ENCODE measurements at places on chromosomes 12 and 14.

GRCh38 chr12:46209170-46209569, 59.7 kb downstream of the SLC38A1 start:
- no peak for DNase-seq

- DNase-seq = no peak
Measured at GRCh38 chr12:16266085-16266484, 11.4 kb downstream of the SLC15A5 start.

DNA sequence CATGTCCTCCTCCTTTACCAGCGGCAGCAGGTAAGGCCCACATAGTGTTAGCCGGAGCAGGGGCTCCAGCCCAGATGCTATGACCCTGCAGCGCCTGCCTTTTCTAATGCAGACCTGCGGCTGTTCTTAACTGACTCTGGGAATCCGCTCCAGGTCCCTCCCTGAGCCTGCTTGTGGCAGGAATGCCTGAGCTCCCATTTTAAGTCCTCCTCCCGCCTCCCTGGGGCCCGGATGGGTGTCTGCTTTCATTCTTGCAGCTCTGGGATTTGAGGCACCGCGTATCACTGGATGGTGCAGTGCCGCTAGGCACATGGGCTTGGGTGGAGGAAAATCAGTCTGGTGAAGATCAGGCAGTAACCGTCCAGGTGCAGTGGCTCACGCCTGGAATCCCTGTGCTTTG, 7.6 kb downstream of the TSPAN9 start:
- no peak for DNase-seq

- no peak for DNase-seq
Measured at GRCh38 chr14:89650077-89650978, 233.3 kb upstream of the FOXN3 start.

DNA sequence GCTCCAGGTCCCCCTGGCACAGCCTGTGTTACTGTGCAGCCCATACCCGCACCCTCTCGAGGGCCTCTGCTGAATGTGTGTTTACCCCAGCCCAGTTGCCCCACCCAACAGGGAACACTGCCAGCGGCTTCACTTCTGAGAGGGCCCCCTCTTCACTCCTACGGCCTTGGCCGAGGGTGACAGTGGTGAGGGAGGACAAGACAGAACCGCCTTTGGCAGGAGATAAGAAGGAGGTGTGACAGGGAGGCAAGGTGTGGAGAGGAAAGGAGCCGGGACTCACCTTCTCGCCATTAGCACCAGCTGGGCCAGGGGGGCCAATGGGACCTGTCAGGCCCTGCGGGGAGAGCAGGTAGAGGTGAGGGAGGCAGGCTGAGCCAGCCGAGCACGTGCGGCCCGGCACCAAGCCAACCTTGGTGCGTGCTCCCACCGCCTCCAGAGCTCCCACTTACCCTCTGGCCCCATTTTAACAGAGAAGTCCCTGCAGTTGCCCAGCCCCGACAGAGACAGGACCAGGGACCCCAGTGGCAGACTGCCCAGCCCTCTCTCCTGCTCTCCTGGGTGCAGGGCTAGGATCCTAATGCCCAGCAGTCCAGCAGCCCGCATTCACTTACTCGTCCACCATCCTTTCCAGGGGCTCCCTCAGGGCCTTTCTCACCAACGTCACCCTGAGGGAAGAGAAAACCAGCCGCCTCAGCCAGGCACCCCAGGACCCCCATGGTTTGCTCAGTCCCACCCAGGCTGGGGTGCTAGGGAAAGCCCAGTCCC, 18.3 kb downstream of the TMEM106C start:
- no peak for DNase-seq

GRCh38 chr12:56930241-56930640, 4.0 kb downstream of the SDR9C7 start:
- no peak for DNase-seq

DNA sequence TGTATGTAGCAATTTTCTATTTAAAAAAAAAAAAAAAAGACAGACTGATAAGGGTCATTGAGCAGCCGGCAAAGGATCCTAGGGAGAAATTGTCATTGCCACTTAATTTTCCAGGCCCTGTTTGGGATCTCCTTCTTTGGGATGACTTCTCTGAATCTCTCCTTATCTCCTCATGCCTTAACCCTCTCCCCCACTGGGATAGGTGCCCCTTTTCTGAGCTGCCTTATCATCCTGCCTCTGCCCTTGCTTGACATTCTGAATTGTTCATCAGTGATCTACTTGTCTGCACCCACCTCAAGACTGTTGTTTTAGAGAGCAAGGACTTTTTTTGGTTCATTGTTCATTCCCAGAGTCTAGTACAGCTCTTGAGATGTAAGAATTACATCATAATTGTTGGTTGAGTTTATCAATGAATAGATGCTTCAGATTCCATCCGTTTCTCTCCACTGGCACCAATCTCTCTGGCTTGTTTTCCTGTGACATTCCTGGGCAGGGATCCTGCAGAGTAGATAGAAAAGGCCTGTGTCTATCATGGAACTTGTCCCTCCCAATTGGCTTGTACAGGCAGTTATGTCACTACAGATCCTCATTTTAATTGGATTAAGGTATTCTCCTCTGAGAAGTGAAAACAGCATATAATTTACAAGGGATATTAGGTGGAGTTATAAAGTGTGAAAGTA, 42.6 kb downstream of the SOCS2 start:
- no peak for DNase-seq

DNA sequence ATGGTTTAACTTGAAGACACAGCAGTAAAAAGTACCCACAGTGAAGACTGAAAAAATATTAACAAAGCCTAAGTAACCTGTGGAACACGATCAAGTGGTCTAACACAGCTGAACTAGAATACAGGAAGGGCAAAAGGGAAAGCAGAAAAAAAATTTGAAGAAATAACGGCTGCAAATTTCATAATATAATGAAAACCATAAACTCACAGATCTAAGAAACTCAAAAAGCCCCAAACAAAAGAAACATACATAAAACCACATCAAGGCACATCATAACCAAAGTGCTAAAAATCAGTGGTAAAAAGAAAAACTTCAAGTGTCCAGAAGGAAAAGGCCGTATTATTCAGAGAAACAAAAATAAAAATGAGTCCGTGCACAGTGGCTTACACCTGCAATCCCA, 30.9 kb downstream of the SPPL3 start:
- DNase-seq = no peak

GRCh38 chr12:129520739-129521138, 383.1 kb downstream of the TMEM132D start:
- DNase-seq = no peak

- no peak for DNase-seq
Measured at GRCh38 chr12:57133013-57133569, 4.8 kb downstream of the LRP1 start.

GRCh38 chr12:123808167-123808566, 46.1 kb downstream of the DNAH10 start:
- DNase-seq = no peak

GRCh38 chr14:91377700-91378652, 39.6 kb downstream of the CCDC88C start:
- no peak for DNase-seq

DNA sequence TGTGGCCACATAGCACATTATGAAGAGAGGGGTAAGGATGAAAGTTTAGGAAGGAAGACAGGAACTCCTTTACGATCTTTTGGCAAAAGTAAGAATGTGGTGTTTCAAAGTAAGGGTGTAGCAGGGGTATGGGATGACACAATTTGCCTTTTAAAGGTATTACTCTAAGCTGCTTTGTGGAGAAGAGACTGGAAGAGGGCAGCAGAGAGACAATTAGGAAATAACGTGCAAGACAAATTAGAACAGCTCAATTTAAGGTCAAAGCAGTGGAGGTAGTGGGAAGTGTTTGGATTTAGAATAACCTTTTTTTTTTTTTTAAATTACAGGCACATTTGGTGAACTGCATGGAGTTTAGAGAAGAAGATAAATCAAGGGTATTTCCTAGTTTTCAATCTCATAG, 342.6 kb downstream of the NOVA1 start:
- no peak for DNase-seq

DNA sequence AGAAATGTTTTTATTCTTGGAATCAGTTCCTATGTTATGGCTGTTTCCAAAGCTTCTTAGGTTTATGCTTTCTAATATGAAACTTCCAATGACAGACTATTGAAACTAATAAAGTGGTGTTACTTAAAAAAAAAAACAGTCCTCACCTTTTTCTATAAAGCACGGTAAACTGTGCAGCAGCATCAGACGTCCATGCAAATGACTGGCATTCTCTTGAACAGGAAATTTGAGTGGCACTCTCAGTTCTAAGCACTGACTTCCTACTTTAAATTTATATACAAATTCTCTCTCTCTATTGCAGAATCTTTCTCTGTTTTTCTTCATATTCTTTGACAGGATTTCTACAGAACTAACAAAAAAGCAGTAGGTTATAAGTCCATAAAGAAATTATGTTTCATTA, 2.8 kb upstream of the RAD51AP1 start:
- no peak for DNase-seq

GRCh38 chr12:117671734-117672133, 297.1 kb downstream of the KSR2 start:
- DNase-seq = no peak

- no peak for DNase-seq
Measured at GRCh38 chr12:53571295-53571694, 54.9 kb downstream of the ATF7 start.

DNA sequence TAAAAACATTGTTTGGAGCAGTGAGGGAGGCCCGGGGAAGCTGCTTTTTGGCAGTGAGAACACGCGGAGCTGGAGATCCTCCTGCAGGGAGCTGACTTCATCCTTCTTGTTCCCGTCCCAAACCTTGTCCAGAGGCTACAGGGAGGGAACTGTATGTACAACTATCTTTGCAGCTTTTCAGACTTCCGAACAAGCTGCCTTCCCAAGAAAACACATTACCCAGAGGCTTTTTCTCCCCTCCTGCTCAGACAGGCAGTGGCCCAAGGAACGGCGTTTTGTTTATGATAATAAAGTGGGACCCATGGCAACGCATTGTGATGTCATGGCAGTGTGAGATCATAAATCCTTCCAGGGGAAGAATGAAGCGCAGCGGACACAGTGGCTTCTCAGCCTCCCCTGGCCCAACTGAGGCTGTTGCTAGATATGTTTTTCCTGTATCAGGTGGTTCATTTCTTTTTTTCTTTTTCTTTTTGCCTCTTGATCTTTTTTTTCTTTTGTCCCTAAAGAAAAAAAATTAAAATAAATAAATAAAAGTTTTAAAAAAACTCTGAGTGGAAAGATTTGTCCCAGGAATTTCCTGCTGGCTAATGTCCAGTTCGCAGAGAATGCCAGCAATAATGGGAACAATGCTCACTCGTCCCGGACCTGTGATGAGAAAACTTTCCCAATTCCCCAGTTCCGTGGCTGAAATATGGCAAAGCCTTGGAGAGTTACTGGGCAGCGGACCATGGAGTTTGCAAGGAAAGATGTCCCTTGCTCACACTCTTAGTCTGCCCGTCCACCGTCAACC, 103.4 kb upstream of the MAP1LC3B2 start:
- no peak for DNase-seq

- DNase-seq = no peak
Measured at GRCh38 chr12:98814254-98814653, 169.2 kb downstream of the APAF1 start.

GRCh38 chr12:10618338-10618987, 5.1 kb upstream of the MAGOHB start:
- DNase-seq = peak; percentile 3

DNA sequence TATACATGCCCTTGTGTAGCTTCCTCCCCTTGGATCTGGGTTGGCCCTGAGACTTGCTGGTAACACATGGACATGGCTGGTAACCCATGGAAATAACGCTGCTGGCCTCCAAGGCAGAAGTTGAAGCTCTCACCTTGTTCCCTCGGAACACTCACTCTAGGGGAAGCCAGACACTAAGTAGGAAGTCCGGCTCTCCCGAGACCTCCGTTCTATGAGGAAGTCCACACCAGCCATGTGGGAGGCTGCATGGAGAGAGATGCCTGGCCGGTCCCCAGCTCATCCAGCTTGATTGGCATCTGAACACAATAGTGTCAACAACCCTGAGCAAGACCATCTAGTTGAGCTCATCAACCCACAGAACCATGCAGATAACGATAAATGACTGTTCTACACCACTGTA, 39.7 kb upstream of the VRK1 start:
- no peak for DNase-seq
